Fibroblast of skin of abdomen (primary cell): ENCODE measurements at places on chromosomes 13 and 19.

DNA sequence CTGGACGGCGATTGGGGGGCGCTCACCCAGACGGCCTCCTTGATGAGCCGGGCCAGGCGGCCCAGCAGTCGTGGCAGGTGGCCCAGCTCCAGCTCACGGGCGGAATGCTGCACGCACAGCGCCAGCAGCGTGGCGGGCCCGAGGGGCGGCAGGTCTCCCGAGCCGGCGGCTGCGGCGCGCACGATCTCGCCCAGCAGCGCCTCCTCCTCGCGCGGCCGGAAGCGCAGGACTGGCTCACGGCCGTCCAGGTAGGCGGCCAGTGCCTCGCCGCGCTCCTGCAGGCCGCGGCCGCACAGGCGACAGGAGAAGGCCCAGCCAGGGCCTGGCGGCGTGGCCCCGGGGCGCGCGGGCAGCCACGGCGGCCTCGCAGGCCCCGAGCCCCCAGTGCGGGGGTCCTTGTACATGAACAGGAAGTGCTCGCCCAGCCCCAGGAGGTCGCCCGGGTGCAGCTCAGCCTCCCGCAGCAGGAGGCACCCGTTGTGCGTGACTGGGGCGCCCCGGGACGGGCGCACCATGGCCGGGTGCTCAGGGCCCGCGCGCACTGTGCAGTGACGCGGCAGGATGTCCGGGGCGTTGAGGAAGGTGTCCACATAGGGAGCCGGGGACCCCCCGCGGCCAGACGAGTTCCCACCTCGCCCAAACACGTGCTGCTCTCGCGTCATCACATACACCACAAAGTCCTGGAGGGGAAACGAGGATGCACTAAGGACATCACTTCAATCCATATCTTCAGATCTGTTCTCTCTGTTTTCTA, 9.6 kb upstream of the MAMSTR start:
- DNase-seq, result no peak

DNA sequence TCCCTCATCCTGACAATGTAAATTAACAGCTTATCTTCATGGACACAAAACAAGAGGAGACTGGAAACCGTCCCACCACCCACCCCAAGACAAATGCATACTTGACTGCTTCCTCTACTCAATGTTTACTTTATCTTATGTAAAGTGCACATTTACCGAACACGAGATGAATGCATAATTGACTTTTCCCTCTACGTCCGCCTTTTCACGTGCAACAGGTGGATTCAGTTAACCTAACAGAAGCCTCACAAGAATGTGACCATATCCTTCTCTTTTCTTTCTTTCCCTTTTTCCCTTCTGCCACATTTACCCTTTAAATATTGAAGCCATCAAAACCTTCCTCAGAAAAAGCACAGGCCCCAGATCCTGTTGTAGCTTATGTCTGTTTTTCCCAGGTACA, 468.0 kb downstream of the UQCRFS1 start:
- no peak for DNase-seq

DNA sequence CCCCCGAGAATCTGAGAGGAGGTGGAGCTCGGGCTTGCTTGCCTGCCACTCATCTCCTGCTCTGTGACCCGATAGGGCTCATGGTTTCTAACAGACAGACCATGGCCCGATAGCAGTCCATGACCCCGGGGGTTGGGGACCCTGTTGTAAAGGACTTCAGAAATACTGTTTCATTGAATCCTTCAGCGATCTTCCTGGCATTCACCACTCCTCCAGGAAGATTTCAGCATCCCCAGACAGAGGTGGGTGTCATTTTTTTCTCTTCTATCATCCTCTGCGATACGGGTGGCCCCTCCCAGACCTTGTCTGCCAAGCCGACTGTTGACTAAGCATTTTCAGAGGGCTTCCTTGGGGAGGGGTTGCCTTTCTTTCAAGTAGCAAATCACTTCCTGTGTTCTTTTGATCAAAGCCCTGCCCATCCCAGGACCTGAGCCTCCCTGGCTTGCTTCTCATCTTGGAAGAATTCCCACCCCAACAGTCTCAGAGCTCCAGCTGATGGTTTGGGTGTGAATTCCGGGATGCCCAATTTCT, 1.7 kb downstream of the MYO1F start:
- DNase-seq, result peak; percentile 72

- peak; percentile 69 for DNase-seq
Measured at GRCh38 chr13:47903836-47904235, 97.2 kb downstream of the SUCLA2 start.

GRCh38 chr19:10846500-10847202, 1.6 kb upstream of the C19orf38 start:
- DNase-seq, result no peak

- peak; percentile 80 for DNase-seq
Measured at GRCh38 chr13:30877335-30877734, 28.7 kb upstream of the MEDAG start.

GRCh38 chr13:36806102-36806501, 12.9 kb upstream of the RFXAP start:
- DNase-seq, result no peak

- no peak for DNase-seq
Measured at GRCh38 chr19:35226748-35227147, 1.8 kb downstream of the FAM187B start.

DNA sequence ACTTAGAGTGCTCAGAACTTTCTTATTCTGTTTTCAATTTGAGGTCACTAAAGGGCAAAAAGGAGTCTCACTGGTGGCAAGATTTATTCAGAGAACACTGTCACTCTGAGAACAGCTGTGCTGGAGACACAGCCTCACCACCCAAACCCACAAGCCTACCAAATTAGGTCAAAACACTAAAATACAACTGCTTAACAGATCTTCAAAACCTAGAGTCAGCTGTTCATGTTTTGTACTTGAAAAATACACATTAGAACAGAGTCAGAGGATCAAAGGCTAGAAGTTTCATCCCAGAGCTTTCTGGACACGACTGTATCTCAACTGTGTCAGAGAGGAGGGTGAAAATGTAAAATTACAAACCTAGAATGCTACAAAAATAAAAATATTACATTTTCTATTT, 89.3 kb downstream of the MIPEP start:
- DNase-seq, result peak; percentile 36

DNA sequence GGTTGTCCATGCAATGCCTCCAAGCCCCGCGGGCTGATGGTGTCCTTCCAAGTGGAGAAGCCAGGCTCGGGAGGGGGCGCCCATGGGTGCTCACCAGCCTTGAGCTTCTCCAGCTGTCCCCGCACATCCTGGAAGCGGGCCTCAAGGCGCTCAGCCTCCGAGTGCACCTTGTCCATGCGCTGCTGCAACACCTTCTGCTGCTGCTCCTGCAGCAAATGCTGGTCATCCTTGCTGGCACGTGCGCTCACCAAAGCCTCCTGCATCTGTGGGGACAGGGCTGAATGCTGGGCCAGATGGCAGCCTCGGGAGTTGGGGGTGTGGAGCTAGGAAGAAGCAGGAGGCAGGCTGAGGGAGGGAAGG, 22.8 kb upstream of the EMP3 start:
- no peak for DNase-seq

GRCh38 chr13:31160857-31161556, 697 bp downstream of the HSPH1 start:
- DNase-seq, result peak; percentile 65

DNA sequence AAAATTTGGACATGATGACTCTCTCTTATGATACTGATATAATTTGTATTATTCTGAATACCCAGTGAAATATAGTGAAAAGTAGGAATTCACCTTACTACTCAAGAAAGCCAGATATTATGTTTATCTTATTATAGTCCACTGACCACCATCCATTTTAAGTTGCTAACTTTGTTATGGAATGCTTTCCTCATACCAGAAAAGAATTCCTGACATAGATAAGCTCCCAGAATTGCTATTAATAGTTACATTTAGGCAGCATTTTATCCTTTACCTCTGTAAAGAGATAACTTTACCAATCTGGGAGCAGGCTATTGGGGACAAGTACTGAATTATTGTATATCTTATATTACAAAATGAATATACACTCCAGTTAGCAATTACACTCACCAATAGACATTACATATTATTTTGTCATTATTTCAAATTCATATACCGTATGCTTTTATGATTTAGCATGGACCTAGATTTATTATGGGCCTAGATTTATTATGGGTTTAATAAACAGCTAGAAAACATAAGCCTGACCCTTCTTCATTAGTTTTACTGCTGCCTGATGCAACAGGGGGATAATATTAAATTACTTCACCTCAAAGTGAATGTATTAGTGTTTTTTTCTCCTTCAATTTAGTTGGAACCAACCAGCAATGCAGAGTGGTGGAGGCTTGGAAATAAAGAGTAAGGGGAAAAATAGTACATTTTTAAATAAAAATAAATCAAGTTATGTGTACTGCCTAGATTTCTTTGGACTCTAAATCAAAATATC, 1886.1 kb downstream of the PCDH9 start:
- DNase-seq, result peak; percentile 29

GRCh38 chr13:35473802-35474201, 2.7 kb downstream of the MAB21L1 start:
- no peak for DNase-seq

- no peak for DNase-seq
Measured at GRCh38 chr13:44484562-44485138, 91.5 kb downstream of the TSC22D1 start.

DNA sequence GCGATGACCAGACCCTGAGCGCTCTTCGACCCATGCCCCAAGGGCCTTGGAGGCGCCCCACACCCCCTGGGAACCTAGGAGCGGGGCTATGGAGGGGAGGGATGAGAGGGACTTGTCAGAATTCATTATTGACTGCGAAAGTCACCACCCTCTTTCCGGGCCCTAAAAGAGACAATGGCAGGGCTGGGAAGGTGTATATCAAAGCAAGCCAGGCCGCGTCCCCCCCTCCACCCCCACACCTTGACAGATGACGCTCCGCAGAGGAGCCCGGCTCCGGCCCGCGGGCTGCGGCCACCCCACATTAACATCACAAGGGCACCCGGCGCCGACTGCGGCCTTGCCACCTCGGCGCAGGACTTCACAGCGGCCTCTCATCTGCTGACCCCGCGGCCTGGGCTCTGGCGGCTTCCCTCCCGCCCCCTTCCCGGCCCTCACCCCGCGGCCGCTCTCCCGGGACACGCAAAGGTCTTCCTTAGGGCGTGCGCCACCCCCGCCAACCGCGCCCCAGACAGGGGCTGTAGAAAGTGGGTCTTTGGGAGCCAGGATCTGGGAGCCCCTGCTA, 2.4 kb downstream of the CDX2 start:
- no peak for DNase-seq

- peak; percentile 5 for DNase-seq
Measured at GRCh38 chr13:68304286-68304893, 1074.3 kb upstream of the PCDH9 start.

- DNase-seq, result no peak
Measured at GRCh38 chr13:106367361-106367971, 168.0 kb downstream of the EFNB2 start.

DNA sequence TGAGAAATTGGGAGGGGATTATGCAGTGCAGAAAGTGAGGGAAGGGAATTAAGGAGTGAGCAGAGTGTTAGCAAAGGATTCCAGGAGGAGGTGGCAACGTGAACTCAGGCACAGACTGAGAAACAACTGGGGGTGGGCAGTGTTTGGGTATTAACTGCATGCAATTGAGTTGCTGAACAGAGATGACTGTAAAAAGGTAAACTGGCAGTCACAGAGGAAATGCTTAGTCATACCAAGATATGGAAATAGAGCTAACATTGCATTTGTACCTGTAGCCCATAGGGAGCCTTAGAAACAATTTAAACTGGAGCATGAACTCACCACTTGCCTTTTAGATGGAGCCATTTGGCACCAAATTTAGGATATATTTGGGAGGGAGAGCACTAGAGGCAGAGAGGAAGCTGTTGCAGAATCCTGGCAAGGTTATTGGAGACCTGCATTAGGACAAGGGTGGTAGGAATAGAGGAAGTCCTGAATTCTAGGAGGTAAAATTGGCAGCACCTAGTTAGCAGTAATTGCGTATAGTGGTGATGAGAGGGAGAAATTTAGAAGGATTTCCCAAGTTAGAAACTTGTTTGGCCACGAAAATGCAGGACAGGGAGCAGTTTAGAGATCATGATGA, 100.6 kb upstream of the FRY start:
- DNase-seq, result no peak

GRCh38 chr19:10617409-10618121, 7.8 kb upstream of the SLC44A2 start:
- DNase-seq, result peak; percentile 87

- no peak for DNase-seq
Measured at GRCh38 chr19:43872547-43873336, 45.6 kb downstream of the ZNF283 start.

DNA sequence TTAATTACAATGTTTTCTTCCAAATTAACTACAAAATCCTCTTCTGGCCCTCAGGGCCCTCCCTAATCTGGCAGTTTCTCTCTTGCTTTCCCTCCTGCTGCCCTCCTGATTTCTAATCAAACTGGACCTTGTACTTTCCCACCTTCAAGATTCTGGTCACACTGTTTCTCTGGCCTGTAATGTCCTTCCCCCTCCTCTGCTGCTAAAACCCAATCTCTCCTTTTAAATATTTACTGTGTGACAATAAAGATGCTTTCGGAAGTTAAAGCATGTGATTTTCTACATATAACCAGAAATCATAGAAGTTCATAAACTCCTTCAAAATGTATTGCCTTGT, 14.1 kb upstream of the HMGB1 start:
- DNase-seq, result no peak

DNA sequence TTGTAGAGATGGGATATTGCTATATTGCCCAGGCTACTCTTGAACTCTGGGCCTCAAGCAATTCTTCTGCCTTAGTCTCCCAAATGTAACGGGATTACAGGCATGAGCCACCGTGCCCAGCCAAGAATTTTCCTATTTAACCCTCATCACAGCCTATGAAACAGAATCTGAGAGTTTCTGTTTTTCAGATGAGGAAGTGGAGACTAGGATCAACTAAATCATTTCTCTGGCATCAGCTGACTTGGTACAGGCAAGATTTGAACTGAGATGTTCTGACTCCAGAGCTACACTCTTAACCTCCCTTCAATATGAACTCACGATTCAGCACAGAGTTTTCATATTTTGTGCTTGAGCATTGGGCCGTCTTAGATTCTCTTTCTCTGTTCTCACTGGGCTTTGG, 8.1 kb downstream of the ZNF460 start:
- no peak for DNase-seq

GRCh38 chr13:84481958-84482357, 599.7 kb upstream of the SLITRK1 start:
- peak; percentile 88 for DNase-seq

GRCh38 chr19:55621205-55621672, 3.1 kb downstream of the ZNF784 start:
- DNase-seq, result no peak

DNA sequence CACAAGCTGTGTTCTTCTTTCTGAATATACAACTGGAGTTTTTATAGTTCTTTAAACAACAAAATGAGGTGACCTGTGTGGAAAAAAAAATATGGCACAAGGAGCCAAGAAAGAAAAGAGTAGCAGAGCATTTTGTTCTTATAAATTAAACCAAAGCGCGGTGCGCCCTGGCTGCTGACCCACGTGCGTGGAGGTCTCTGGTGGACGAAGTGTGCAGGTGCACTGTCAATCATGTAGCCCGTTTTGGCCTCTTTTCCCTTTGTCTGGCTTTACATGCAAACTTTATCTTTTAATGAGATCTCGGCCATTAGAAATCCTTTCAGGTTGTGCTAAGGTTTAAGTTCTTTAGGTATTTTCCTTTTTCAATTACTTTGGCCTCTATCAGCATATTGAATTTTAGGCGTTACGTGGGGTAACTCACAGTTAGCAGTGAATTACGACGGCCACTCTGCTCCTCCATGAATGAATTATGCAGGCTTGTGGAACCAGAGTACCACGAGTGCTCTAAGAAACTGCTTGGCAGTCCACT, 443.9 kb upstream of the SLC10A2 start:
- no peak for DNase-seq
